Stimulated activated CD8-positive, alpha-beta memory T cell treated with anti-CD3 and anti-CD28 coated beads, Interleukin-4, amount 100 ng/mL, for 48 hours (primary cell): ENCODE measurements at places on chromosomes 3 and 15.

DNA sequence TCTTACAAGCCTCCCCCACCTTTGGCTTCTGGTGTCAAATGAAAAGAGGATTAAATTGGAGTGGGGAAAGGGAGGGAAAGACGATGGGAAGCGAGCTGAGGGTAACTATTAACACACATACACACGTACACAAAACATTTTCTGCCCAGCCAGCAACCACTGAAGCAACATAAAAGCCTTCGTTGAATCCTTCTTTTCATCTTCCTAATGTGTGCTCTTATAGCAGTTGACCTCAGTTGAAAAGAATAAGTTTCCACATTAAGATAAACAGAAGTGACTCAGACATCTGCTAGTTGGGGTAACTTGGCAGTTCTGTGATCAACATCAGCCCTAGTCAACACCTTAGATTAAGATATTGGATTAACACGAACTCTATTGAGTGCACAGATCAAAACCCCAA, 558.5 kb downstream of the MECOM start:
- no peak for DNase-seq

DNA sequence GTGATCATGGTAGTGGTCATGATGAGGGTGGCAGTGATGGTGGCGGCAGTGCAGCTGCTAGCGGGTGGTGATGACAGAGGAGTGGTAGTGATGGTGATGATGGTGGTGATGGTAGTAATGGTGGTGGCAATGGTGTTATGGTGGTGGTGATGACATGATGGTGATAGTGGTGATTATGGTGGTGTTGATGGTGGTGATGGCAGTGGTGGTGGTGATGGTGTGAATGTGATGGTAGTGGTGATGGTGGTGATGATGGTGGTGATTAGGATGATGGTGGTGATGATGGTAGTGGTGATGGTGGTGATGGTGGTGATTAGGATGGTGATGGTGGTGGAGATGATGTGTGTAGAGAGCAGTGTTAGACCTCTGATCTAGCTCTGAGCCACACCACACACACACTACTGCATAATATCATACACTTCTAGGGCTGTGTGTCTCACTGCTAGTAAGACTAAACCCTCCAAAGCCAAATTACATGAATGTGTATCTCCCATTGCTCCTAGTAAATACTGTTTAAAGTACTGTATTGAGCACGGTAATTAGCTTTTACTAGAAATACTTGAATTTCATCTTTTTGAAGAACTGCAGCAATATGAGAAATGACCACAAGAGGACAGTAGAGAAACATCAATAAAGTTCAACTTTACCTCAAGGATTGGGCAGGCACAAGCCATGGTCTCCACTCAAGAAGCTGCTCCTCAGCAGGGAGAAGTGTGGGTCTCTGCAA, 28.8 kb downstream of the TMED3 start:
- no peak for DNase-seq

- DNase-seq = no peak
These were observed 131.1 kb downstream of the ROBO2 start for GRCh38 chr3:77171026-77171425.

DNA sequence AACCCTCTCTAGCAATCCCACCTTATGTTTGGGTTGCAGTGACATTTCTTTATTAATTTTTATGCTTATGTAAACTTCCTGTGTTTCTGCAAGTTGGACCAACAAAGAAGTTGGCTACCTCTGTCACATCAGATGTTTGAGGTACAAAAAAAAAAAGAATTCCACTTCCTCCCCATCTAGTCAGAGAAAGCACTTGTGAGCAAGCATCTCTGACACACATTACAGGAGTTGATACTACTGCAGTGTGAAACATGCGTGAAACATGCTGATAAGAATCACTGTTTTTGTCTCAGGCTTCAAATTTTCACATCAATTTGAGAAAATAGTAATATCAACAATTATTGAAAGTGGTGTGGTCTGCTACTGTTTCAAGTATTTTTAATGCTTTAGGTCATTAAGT, 1.3 kb downstream of the SCAANT1 start:
- DNase-seq = no peak
